ENCODE measurements at places on chromosomes 1 and 21. TPM values are rescaled to one million over a fixed set of nuclear protein-coding genes. Genes with fewer than 3 reads are reported as not detected.

DNA sequence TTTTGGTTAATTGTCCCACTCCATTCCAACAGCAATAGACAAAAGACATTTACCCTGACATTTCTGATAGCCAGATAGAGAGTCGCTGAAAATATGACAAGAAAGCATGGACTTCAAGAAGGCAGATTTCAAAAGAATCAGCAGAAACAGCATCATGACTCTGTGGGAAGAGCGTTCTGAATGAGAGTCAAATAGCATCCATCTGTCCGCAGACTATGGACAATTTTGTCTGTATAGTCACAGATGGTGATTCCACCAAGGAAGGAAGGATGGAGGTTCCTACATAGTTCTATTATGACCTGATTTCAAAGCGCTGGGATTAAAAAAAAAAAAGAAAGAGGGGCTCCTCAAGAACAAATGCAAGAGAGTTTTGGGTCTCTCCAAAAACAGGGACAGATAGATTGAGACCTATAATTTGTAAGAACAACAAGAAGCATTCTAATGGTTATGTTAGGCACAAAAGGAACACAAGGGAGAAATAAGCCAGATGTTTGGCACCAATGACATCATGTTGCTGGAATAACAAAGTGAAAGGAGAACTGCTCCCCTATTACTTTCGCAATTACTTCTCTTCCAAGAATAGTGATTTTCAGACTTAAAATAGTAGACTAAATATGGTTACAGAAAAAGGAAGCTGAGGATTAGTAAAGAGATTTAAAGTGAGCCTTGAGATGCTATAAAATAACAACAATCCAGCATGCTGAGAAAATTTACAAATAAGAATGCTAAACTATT is 28.5 kb downstream of the NIBAN1 start:
- peak overlapping the region; percentile 15 for H3K27ac ChIP-seq
- H3K27me3 ChIP-seq = no peaks in the 10 kb centered on the region
- DNase-seq = no peak

SMG5 gene
- total RNA-seq = 32.3 TPM

DNA sequence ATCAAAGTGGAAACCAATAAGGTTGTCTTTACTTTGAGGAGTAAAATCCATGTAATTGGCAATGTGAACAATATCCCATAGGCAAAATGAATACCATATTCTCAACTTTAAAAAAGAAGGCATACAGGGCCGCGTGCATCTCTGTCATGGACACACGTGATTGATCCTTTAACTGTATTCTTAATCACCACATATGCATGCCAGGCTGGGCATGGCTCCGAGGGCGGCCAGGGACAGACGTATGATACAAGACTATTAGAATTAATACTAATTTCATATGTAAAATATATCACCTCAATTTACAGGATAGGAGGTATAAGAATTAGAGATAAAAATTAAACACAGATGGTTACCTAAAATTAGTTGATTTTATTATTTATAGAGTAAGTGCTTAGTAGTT is 11.2 kb downstream of the RGS21 start:
- H3K4me1 ChIP-seq = no peaks in the 10 kb centered on the region
- H3K27ac ChIP-seq = no peak overlapping the region
- H3K36me3 ChIP-seq = no peaks in the 10 kb centered on the region
- DNase-seq = no peak
- no peaks in the 10 kb centered on the region for H3K27me3 ChIP-seq
- H3K4me3 ChIP-seq = no peak overlapping the region

PLA2G2C gene
- 0.19 TPM for total RNA-seq

MRPL39 gene
- total RNA-seq = 46.2 TPM

DNA sequence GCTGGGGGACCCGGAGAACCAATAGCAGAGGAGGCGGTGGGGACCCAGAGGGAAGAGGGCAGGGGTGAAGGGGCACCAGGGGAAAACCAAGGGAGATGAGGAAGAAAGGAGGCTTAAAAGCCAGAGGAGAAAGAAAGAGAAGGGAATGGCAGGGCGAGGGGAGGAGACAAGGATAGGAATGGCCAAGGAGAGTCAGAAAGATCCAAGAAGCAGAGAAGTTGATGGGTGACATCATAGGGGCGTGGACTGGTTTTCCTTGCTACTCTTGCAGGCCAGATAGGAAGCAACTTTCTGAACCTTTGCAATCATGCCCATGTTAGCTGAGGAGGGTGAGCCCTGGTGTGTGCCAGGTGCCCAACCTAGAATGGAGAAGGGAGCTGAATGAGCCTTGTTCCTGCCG is 5.4 kb downstream of the NPR1 start:
- no peaks in the 10 kb centered on the region for H3K36me3 ChIP-seq
- no peak for DNase-seq
- no peak overlapping the region for H3K4me3 ChIP-seq
- H3K27ac ChIP-seq = no peak overlapping the region

- no peaks in the 10 kb centered on the region for H3K36me3 ChIP-seq
- H3K4me1 ChIP-seq = no peaks in the 10 kb centered on the region
- no peak overlapping the region for H3K27ac ChIP-seq
- no peak overlapping the region for H3K4me3 ChIP-seq
- H3K27me3 ChIP-seq = no peaks in the 10 kb centered on the region
Measured at GRCh38 chr1:231706934-231707333, 80.3 kb downstream of the DISC1 start.

TNFRSF1B gene
- total RNA-seq = 19.1 TPM

All from thymus (tissue), 14 donors.